ENCODE measurements at places on chromosomes 2 and 18. TPM values are rescaled to one million over a fixed set of nuclear protein-coding genes. Genes with fewer than 3 reads are reported as not detected.

The B3GNT7 gene
- total RNA-seq = 10.1 TPM

The HSPE1 gene
- total RNA-seq = 180 TPM

The ZBTB7C gene
- not detected for total RNA-seq

The CREG2 gene
- not detected for total RNA-seq

The LAMA3 gene
- 4.5 TPM for total RNA-seq

The MATN3 gene
- total RNA-seq = not detected

The CKAP2L gene
- total RNA-seq = 23.7 TPM

The GATA6 gene
- total RNA-seq = 0.05 TPM

The CYP27C1 gene
- total RNA-seq = not detected

The PTRHD1 gene
- total RNA-seq = 36.6 TPM

DNA sequence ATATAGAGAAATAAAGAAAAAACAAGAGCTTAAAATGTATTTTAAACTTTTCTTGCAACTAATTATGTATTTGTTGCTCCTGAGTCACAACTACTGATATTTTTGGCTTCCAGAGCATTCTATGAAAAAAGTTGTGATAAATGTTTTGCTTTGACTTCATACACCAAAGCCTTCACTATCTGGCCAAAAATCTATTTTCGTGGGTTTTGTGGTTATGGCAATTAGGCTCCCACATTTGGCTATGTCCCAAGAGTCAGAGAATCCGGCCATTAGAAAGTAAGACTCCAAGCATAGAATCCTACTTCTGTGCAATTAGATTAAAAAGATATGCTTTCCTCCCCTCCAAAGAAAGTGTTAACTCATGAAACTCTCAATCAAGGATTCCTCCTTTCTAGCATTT, 1456.1 kb upstream of the ACVR2A start:
- H3K4me3 ChIP-seq = no peak overlapping the region
- H3K27me3 ChIP-seq = no peaks in the 10 kb centered on the region
- no peaks in the 10 kb centered on the region for H3K36me3 ChIP-seq
- H3K27ac ChIP-seq = no peak overlapping the region

GRCh38 chr2:168559187-168559586, 103.1 kb downstream of the CERS6 start:
- H3K4me3 ChIP-seq = no peak overlapping the region
- H3K27ac ChIP-seq = no peak overlapping the region
- DNase-seq = no peak
- H3K36me3 ChIP-seq = peaks cover 1% of the 10 kb centered on the region
- H3K27me3 ChIP-seq = no peaks in the 10 kb centered on the region

DNA sequence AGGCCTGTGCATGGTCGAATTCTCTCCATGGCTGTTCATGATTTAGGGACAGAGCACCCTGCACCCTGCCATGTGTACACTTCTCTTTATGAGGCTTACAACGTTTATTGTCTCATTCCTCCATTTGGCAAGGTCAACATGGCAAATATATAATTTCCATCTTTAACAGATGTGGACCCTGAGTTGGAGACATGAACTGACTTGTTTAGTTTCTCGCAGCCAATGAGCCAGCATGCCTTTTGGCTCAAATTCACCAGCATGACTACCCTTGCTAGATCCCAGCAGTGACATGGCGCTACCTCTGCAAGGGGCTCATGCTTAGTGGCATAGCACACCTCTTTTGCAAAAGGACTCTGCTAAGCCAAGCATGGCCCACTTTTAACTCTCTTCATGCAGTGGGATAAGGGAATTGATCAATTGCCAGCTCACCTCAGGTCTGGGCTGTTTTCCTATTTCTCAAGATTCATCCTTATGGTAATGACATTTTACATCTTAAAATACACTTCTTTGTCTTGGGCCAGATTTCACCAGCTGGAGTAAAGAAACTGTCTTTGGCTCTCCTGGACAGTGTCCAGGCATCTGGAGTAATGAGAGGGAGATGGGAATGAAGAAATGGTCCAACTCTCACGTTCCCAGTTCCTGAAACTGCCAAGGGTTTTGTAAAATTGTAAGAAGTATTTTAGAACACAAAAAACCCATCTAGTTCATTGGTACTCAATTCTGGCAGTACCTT, 159.5 kb downstream of the SETBP1 start:
- no peaks in the 10 kb centered on the region for H3K36me3 ChIP-seq
- H3K4me1 ChIP-seq = peaks cover 23% of the 10 kb centered on the region
- DNase-seq = no peak

GRCh38 chr2:28490558-28490957, 5.3 kb upstream of the PLB1 start:
- no peaks in the 10 kb centered on the region for H3K36me3 ChIP-seq
- H3K4me3 ChIP-seq = no peak overlapping the region
- DNase-seq = no peak

- no peak overlapping the region for H3K4me3 ChIP-seq
- 0 out of 2 replicates have a peak, but pooled peaks cover 3% of the 10 kb centered on the region for H3K4me1 ChIP-seq
- no peaks in the 10 kb centered on the region for H3K36me3 ChIP-seq
- H3K27ac ChIP-seq = no peak overlapping the region
- H3K27me3 ChIP-seq = no peaks in the 10 kb centered on the region
These were observed 41.9 kb downstream of the BMPR2 start for GRCh38 chr2:202418027-202418426.

- H3K27ac ChIP-seq = no peak overlapping the region
- no peak for DNase-seq
- no peaks in the 10 kb centered on the region for H3K4me1 ChIP-seq
- H3K36me3 ChIP-seq = no peaks in the 10 kb centered on the region
- H3K4me3 ChIP-seq = no peak overlapping the region
- no peaks in the 10 kb centered on the region for H3K27me3 ChIP-seq
These were observed 264.5 kb downstream of the MEIS1 start for GRCh38 chr2:66699416-66699792.

DNA sequence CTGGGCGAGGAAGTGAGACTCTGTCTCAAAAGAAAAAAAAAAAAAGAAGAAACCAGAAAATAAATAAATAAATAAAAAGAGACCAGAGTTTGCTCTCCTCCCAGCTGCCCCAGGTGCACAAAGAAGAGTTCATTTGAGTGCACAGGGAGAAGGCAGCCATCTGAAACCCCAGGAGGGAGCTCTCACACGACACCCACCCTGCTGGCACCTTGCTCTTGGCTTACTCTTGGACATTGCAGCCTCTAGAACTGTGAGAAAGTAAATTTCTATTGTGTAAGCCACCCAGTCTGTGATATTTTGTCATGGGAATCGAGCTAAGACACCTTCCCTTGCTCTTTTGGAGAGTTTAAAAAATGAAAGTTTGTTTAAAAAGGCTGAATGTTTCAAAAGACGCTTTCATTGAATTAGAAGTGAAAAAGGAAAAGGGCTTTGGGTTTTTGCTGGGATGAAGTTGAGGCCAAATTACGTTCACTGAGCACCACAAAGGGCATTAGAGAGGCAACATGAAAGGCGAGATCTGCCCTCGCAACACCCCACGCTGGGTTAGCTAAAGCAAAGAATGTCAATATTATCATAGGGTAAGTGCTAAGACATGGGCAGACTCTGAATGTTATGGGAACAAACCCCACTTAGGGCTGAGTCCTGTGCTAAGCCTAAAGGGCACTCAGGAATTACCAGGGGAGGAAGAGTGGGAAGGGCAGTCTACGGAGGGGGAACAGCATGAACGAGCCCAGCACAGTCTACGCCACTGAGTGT, 128.9 kb upstream of the RIOK3 start:
- H3K4me3 ChIP-seq = no peak overlapping the region
- no peaks in the 10 kb centered on the region for H3K27me3 ChIP-seq
- H3K36me3 ChIP-seq = no peaks in the 10 kb centered on the region
- H3K4me1 ChIP-seq = no peaks in the 10 kb centered on the region

- H3K4me3 ChIP-seq = no peak overlapping the region
- H3K36me3 ChIP-seq = no peaks in the 10 kb centered on the region
- no peaks in the 10 kb centered on the region for H3K27me3 ChIP-seq
- no peaks in the 10 kb centered on the region for H3K4me1 ChIP-seq
- H3K27ac ChIP-seq = no peak overlapping the region
These were observed 9.7 kb downstream of the CTAGE1 start for GRCh38 chr18:22408059-22408458.

DNA sequence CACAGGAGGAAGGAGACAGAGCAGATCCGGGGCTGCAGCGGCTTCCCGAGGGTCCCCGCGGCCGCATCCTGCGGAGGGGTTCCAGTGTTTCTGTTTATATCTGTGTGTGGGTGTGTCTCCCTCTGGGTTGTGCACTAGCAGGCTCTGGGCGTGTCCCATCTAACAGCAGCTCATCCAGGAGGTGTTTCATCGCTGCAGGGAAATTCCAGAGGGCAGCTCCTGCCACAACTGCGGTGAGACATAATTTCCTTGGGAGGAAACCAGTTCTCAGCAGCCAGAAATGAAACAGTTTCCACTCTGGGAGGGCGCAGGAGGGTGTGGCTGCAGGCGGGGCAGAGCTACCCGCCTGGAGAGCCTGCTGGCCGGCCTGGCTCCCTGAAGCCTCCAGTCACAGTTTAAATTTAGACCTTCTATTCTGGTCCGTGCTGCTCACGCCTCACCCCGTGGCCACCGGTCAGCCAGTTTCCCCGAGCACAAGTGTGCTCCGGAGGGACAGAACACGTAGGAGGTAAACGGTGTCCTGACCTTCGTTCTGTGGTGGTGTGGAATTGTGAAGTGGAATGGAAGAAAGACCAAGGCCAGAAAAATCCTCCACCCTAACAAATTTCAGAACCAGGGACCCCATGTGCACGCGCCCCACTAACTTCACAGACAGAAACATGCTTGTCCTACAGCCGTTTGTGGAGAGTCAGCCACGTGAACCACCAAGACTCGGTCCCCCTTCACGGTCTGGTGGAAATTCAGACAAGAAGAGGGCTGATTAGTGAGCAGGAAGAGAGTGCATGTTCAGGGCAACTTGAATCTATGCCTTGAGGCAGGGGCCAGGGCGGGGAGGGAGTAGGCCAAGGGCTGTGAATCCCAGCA, 50.2 kb downstream of the TEX44 start:
- no peaks in the 10 kb centered on the region for H3K36me3 ChIP-seq
- DNase-seq = peak; percentile 63
- no peaks in the 10 kb centered on the region for H3K27me3 ChIP-seq

DNA sequence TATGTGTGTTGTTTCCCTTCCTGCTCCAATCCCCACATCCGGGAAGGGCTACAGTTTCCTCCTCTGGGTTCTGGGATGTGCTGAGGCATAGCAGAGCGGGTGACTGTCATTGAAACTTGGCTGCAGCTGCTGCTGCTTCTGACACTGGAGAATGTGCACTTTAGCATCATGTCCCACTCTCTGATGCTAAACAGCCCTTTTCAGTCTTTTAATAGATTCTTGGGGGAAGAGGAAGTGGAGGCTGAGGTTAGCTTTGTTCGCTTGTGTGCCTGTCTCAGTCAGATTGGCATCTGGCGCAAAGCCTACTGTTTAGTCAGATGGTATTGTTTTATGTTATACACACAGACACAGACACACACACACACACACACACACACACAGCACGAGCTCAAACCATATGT, 136.5 kb upstream of the RND3 start:
- H3K27me3 ChIP-seq = no peaks in the 10 kb centered on the region
- no peaks in the 10 kb centered on the region for H3K4me1 ChIP-seq
- H3K4me3 ChIP-seq = no peak overlapping the region
- peak; percentile 19 for DNase-seq
- no peak overlapping the region for H3K27ac ChIP-seq
- H3K36me3 ChIP-seq = no peaks in the 10 kb centered on the region

DNA sequence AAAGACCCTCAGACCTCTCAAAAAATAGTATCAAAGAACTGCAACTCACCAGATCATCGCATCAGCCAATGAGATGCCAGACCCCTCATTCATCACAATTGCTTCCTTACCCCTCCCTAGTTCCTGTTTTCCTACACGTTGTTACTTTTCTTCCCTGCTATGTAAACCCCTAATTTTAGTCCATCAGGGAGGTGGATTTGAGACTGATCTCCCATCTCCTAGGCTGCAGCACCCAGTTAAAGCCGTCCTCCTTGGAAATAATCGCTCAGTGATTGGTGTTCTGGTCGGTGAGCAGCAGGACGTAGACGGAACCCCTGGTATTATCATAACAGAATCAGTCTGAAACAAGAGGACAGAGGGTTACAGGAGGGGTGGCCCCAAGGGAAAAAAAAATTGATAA, 44.0 kb upstream of the MAP4K4 start:
- H3K27me3 ChIP-seq = no peaks in the 10 kb centered on the region
- no peak for DNase-seq
- peaks cover 3% of the 10 kb centered on the region for H3K4me1 ChIP-seq
- no peak overlapping the region for H3K4me3 ChIP-seq
- H3K27ac ChIP-seq = no peak overlapping the region

DNA sequence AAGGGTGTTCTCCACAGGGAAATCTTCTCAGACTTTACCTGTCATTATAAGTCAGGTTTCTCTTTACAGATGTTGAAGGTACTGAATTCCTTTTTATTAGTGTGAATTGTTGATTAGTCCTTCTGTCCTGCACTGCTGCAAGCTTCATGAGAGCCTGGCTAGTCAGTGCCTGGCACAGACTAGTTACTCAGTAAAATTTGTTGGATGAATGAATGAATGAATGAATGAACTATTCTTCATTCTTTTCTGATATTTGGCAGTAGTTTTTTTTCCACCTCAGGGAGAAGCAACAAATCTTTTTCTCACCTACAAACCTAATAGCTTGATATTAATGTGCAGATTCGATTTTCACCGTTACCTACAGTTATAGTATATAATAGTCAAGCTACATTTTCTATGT, 64.3 kb downstream of the ACVR2A start:
- H3K4me1 ChIP-seq = no peaks in the 10 kb centered on the region
- no peaks in the 10 kb centered on the region for H3K27me3 ChIP-seq
- no peaks in the 10 kb centered on the region for H3K36me3 ChIP-seq
- DNase-seq = no peak

GRCh38 chr18:808086-808485, 4.0 kb downstream of the YES1 start:
- 0 out of 2 replicates have a peak overlapping the region, but pooled peaks have one; percentile 17 for H3K4me3 ChIP-seq
- no peaks in the 10 kb centered on the region for H3K36me3 ChIP-seq
- no peak for DNase-seq

DNA sequence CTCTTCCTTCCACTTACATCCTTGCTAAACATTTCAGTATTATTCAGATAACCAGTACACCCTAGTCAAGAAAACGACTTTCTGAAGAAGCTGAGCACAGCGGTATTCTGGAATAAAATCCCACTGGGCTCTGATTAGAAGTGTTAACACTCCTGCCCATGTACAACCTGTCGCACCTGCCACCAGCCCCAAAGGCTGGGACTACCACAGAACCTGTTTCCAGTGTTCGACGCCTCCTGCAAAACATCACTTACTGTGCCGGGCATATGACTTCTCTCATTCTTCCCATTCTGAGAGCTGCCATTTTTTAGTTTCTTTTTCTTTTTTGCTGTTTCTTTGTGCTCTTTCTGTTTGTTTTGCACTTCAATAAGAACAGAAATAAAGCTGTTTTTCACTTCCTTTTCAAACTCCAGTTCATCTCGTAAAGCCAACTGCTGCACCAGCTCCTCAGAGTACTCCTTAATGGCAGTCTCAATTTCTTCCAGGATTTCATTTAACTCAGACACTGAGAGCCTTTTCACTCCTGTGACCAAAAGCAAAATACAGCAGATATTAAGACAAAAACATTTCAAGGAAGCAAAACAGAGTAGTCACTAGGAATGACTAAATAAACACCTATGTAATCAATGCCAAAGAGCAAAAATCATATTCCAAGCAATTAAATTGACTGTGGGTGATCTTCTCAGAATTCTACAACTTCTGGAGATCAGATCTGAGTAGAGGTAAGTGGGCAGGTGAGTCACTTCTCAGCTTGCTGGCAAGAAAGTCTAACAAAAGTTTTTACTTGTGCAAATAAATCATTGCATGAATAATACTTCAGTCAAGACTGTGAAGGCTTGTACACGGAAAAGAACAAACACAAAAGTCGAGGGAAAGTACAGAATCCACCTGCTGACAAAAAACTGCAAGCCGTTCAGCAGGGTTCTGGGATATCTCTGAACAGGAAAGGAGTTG, 19.3 kb downstream of the FEZ2 start:
- H3K4me1 ChIP-seq = 0 out of 2 replicates have a peak, but pooled peaks cover 5% of the 10 kb centered on the region
- no peaks in the 10 kb centered on the region for H3K27me3 ChIP-seq
- no peak overlapping the region for H3K4me3 ChIP-seq
- DNase-seq = no peak
- no peak overlapping the region for H3K27ac ChIP-seq
- H3K36me3 ChIP-seq = peaks cover 14% of the 10 kb centered on the region

Measured in GM12878 (cell line).